RKO (cell line): ENCODE measurements at places on chromosomes 11 and 22.
A peak's percentile ranks its signal among the peaks of the same experiment; 100 is the strongest.

DNA sequence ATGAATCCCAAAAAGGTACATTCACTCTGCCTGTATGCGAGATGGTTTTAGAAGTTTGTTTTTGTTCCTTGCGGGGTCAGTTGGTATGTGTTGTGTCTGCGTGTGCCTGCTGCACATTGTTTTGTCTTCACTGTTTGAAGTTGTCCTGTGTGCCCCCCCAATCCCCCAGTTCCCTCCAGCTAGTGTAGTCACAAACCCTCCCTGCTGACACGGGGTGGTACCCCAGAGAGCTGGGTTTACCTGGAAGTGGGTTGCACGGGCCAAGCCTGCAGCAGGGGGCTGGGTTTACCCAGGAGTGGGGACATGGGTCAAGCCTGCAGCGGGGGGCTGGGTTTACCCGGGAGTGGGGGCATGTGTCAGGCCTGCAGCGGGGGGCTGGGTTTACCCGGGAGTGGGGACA lies 22.2 kb downstream of the CTTN start:
- no peak for DNase-seq

- no peak for DNase-seq
Observed at GRCh38 chr11:63875506-63876065, 36.7 kb downstream of the MARK2 start.

- DNase-seq: no peak
Observed at GRCh38 chr22:30226192-30226832, 20.2 kb downstream of the LIF start.

DNA sequence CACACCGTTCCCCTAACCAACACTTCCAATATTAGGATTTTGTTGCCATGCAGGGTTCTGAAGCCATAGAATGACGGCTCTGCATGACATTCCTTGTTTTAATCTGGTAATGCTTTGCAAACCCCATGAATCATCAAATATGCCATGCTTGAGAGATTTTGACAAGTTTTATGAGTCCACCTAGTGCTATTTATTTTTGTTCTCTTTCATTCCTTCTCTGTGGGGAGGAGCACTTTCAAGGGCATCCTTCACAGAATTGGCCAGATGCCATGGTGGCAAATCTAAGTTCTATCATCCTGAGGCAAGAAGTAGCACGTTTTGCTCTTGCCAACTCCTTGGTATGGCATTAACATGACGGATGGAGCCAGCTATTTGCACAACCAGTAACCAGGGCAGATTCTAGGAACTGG lies 268.4 kb downstream of the FAM76B start:
- peak; percentile 14 for DNase-seq

GRCh38 chr22:38727123-38727522 lies 21.4 kb downstream of the GTPBP1 start:
- no peak for DNase-seq

GRCh38 chr11:80635178-80635577 lies 1194.3 kb upstream of the TENM4 start:
- DNase-seq: no peak

GRCh38 chr11:132490978-132491377 lies 1041.3 kb downstream of the OPCML start:
- DNase-seq: peak; percentile 69

DNA sequence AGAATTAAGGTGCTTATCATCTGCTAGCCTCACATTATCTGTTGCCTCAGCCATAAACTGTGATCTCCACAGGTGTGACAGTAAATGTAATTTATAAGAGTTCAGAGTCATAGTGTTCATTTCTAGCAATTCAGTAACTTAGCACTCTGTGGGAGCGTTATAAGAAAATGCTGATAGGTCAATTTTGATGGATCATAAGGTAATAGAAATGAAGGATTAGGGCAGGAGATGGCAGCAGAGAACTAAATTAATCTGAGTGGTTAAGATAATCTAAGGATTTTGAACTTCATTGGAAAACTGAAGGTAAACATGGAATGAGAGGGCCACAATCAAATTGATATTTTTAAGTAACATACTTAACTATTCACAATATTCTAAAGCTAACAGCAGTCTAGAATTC lies 26.5 kb upstream of the SLC22A9 start:
- no peak for DNase-seq

- no peak for DNase-seq
Observed at GRCh38 chr11:2790568-2790921, 90.8 kb upstream of the KCNQ1OT1 start.

GRCh38 chr11:60208146-60208895 lies 25.4 kb upstream of the MS4A6A start:
- DNase-seq: no peak

DNA sequence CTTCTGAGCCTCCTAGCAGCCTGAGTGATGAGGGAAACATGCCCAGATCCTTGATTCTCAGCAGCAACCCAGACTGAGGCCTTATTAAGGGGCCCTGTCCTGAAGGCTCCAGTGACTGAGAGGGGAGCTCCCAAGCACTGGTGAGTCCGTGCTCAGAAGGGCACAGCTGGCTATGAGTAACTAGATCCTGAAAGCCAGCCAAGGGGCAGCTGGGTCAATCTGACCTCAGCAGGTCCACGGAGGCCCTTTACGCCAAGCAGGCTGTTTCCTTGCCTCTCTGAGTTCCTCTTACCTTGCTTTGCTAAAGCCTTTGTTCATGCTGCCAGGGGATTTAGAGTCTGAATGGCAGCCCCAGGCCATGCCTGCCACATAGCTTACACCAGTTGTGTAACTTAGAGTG lies 19.3 kb upstream of the MIEF1 start:
- DNase-seq: peak; percentile 76
